ENCODE measurements at places on chromosomes 16 and 17.

GRCh38 chr17:50501054-50501453 is 7.2 kb upstream of the MYCBPAP start:
- DNase-seq, result no peak

DNA sequence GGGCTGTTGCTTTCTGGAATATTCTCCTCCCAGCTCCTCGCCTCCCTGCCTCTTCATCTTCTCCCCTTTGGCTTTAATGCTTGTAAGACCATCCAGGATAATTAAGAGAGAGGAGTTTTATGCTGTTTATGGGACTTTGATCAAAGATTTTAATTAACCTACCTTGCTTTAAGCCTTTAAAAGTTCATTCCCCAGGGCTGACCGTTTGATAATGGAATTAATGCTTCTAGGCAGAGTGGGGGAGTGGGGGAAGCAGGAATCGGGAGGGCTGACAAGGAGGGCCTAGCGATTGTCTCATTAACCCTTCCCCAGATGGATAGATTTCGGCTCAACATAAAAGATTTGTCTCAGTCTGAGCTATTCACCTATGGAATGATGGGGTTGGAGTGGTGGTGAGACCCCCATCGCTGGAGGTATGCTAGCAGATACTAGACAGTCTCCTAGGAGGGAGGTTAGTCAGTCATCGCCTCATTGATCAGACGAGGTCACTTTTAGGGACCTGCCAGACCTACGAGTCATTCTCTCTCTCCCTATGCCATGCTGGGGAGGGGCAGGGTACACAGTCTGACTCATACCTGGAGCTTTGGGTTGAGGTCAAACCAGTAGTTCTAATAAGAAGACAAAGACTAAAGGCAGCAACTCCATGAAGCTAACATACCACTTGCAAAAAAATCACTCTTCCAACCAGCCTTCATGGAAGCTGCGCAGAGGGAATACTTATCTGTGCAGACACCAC is 236.6 kb upstream of the NLRP1 start:
- no peak for DNase-seq

DNA sequence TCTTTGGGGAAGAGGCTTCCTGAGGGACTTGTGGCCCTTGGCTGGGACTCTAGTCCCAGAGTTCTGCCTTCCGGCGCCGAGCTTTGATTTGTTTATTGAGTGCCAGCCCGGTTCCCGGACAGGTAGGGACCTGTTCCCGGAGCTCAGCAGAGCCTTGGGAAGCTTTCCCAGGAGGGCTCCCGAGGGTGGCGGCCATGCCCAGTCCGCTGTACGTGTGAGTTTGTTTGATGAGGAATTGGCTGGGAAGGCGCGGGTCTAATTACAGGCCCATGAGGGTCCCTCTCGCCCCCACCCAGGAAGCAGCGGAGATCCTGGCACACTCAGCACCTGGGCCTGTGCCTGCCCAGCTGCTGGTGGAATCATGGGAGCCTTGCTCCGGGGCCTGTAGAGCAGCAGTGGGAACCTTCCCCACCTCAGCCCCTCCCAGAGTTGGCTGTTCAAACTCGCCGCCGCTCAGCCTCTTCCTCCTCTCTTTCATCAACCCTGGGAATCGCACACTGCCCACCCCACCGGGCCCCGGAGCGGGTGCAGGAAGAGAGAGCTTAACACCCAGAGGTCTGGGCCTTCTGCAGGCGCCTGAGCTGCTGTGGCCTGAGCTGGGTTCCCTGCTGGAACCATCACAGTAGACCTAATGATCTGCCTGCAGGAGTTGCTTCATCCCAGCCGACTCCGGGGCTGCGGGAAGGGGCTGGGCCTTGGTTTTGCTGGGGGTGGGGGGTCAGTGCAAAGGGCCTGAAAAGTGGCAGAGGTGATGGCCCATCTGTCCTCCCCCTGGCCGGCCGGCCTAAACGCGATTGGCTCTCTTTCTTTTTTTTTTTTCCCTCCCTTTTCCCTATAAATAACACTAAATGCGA is 313.7 kb downstream of the SEC14L1 start:
- no peak for DNase-seq

GRCh38 chr17:79044462-79044861 is 20.5 kb downstream of the C1QTNF1 start:
- no peak for DNase-seq

GRCh38 chr17:75773121-75773807 is 8.3 kb upstream of the GALK1 start:
- no peak for DNase-seq

DNA sequence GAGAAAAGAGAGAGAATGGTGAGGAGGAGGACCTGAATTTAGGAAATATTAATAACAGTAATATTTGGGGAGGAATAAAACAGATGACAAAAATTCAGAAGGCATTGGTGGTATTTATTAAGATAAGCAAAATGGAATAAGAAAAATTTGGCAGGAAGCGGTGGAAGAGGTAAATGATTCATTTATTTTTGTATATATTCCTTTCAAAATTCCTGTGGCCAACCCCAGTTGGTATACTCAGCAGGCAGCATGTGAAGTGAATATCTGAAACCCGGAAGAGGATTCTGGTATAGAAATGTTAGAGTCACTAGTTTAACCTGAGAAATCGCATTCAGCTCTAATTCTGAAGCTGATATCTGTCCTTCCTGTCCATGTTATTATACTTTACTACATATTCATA is 792.0 kb downstream of the KCNJ2 start:
- DNase-seq, result no peak

DNA sequence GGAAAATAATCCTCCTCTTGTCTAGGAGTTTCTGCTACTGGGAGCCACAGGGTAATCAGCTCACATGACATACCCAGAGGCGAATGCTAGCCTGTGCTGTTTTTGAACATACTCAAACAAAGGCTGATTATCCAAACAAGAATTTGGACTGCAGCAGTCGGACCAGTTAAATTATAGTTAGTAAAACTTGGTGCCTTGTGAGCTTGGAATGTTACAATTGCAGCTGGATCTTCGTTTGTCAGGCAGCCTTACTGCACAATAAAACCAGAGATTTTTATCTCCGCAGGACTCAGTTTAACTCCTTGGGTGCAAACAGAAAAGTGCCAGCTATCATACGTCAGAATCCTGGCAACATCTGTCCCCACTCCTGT is 163.8 kb upstream of the TBX2 start:
- DNase-seq, result no peak

DNA sequence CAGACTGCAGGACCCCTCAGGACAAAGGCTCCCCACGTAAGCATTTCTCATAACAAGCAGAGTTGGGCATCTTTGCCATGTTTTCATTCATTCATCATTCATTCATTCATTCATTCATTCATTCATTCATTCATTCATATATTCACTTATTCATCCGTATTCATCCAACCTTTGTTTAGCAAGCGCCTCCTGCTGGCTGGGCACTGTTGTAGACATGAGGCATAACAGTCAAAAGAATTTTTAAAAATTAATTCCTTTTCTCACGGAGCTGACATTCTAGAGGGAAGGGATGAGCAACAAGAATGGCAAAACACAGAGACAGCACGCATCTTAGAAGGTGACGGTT is 351.7 kb upstream of the TNRC6C start:
- DNase-seq, result no peak

DNA sequence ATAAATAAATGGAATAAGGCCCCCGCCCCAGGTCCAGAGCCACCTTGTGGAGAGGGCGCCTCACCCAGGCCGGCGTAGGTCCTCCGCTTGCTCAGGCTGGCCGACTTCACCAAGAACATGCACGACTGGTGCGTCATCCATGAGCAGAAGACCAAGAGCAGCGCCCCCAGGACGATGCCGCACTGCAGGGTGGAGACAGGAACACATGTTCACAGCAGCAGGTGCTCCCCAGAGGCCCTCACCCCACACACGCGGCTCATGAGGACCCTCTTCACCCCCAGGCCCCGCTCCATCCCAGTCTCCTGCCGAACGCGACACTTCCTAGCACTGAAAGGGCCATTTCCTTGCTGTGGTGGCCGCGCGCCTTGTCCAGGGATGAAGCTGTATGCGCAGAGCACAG is 5.5 kb downstream of the SLC38A10 start:
- no peak for DNase-seq

DNA sequence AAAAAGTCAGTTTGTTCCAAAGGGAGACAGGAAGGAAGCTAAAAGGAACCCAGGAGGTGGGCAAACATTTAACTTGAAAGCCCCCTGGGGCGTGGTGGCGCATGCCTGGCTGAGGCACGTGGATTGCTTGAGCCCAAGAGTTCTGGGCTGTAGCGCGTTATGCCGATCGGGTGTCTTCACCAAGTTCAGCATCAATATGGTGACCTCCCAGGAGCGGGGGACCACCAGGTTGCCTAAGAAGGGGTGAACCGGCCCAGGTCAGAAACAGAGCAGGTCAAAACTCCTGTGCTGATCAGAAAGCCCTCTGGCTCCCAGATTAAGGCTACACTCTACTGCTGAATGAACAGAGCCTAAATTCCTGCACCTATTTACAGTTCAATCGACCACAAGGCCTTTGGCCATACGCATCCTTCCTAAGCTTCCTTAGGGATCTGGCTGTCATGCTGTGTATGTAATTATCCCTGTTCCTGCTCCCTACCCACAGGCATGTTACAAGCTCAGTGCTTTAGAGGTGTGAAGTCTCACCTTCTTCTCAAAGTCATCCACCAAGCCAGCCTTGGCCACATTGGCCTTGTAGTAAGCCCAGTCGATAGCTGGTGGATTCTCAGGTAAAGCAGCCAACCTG is 5.0 kb downstream of the ATP5PD start:
- DNase-seq, result no peak

DNA sequence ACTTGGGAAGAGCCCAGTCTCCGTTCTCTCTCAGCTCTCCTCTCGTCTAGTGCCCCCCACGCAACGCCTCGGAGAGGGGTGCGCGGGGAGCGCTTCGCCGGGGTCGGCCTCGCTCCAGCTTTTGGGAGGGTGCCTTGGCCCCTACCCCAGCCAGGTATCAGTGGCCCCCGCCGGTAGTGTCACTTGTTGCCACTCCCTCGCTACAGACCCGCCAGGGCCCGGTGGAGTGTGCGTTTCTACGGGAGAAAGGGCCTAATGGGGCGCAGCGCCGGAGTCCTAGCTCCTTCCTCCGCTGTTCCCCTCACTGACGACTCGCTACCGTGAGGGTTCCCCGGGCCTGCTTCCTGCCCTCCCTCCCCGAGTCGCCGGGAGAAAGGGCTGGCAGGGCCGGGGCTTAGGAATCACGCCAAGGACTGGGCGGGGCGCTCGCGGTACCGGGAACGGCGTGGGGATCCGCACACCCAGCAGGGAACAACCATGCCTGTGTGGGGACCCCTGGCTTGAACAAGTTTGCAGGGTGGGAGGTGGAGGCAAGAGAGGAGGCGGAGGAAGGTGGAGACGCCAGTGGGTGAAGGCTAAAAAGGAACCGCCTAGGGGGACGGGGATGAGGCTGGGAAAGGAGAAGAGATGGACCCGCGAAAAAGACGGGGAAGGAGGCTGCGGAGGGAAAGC is 997 bp upstream of the CDH11 start:
- DNase-seq, result no peak

DNA sequence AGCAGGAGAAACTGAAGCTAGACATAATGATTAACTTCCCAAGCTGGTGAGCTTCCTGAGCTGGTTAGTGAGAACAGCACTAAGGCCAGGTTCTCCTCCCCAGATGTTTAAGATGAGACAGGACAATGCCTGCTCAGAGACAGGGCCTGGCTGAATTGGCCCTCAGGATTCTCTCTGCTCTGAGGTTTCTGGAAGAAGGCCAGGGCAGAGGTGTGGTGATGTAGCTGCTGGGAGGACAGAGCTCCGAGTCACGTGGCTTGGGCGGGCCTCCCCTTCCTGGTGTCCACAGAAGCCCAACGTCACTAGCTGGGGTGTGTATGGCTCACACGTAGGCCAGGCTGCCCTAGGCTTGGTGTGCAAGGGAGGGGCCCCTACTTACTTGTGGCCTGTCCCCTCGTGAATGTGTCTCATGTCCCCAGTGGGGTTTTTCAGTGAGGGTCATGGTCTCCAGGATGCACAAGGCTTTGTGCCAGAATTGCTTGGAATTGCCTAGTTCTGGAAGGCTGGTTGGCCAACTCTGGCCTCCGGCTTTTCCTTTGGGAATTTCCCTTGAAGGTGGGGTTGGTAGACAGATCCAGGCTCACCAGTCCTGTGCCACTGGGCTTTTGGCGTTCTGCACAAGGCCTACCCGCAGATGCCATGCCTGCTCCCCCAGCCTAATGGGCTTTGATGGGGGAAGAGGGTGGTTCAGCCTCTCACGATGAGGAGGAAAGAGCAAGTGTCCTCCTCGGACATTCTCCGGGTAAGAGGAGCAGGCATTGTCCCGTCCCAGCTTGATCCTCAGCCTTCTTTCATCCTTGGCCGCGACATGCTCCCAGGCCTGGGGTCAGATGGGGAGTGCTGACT is 3.4 kb downstream of the NOD2 start:
- peak; percentile 46 for DNase-seq

- DNase-seq, result no peak
Measured at GRCh38 chr16:47113130-47113529, 30.6 kb downstream of the NETO2 start.

- DNase-seq, result no peak
Measured at GRCh38 chr16:47713225-47713595, 252.1 kb downstream of the PHKB start.

- DNase-seq, result no peak
Measured at GRCh38 chr17:38925263-38925995, at the start of gene LASP1NB. Gene LASP1NB, plus strand, starts transcription at chr17:38925614.

DNA sequence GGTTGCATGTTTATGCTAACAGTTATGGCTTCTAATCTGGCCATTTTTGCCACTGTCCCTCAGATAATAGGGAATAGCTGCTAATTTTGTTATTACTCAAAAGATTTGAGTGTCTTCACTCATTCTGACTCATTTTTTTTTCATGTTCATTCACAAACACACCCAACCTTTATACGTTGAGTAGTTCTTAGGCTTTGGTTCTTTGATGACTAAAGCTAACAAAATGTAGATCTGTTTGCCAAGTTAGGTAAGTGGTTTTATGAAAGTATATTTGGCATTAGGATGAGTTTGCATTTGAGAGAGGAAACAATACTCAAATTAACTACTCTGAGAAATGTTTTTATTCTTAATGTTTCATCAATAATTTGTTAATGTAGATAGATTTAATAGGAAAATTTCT is 3.6 kb downstream of the MAP2K4 start:
- no peak for DNase-seq

GRCh38 chr17:76492123-76492988 is 8.9 kb downstream of the RHBDF2 start:
- DNase-seq, result no peak

DNA sequence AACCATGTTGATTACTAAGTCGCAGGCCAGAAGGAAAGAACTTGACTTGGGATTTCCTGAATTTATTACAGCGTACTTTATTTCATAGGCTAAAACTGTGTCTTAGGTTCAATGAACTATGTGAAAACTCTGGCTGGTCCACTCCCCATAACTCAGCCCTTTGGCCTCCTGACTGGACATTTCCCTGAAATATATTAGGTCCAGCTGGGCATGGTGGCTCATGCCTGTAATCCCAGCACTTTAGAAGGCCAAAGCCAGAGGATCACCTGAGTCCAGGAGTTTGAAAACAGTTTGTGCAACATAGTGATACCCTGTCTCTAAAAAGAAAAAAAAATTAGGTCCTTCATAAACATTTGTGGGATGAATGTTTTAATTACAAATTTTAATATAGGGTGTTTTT is 97.0 kb downstream of the CYLD start:
- DNase-seq, result no peak

- DNase-seq, result no peak
Measured at GRCh38 chr16:86823125-86823524, 244.8 kb downstream of the FOXL1 start.

- DNase-seq, result no peak
Measured at GRCh38 chr16:77700846-77701245, 21.5 kb upstream of the NUDT7 start.

Data from effector CD4-positive, alpha-beta T cell (primary cell).